ENCODE measurements at places on chromosomes 5 and 9.
A peak's percentile ranks its signal among the peaks of the same experiment; 100 is the strongest.

GRCh38 chr9:101387871-101388506 lies 3.2 kb upstream of the BAAT start:
- DNase-seq, result peak; percentile 33

- DNase-seq, result no peak
These were observed 51.1 kb upstream of the LRRTM2 start for GRCh38 chr5:138926257-138926656.

GRCh38 chr9:115289757-115290208 lies 171.8 kb upstream of the TNC start:
- DNase-seq, result no peak

DNA sequence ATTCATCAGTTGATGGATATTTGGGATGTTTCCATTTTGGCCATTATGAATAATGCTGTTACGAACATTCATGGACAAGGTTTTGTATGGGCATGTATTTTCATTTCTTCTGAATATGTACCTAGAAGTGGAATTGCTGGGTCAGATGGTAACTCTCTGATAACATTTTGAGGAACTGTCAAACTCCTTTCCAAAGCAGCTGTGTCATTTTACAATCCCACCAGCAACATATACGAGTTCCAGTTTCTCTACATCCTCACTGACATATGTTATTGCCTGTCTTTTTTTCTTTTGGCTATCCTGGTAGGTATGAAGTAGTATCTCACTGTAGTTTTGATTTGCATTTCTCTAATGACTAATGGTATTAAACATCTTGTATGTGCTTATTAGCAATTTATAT lies 86.7 kb downstream of the PRKACG start:
- no peak for DNase-seq

GRCh38 chr5:67176936-67177335 lies 19.7 kb downstream of the CD180 start:
- peak; percentile 47 for DNase-seq
